ENCODE measurements at places on chromosomes 2 and 18.
A peak's percentile ranks its signal among the peaks of the same experiment; 100 is the strongest.

DNA sequence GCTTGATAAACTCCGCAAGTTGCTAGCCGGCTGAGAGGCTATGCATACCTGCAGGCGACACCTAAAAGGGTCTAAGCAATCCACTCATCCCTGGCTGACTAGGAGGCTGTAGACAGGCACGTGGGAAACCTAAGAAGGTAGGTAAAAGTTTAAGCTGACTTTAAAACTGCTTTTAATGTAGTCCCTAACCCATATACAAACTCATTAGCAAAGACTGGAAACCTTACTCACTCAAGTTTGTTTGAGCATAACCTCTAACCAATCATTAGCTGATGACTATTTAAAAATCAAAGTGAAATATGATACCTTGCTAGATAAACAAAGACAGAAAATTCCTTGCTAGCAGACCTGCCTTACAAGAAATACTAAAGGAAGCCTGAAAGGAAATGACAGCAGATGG lies 106.4 kb downstream of the EXOC6B start:
- DNase-seq = no peak

DNA sequence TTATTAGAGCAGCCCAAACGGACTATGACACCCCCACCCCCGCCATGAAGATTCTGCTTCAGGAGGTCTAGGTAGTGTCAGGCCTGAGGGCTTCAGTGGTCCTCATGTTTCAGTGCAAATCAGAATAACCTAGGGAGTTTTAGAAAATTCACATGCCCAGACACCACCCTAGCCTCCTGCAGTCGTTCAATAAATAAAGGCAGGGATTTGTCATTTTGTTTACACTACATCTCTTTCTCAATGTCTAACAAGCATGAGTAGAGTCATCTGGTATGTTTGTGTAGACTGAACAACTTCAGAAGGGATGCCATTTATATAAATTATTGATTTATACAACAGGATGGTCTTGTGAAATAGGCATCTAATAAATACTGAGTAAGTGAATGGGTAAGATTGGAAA lies 112.1 kb upstream of the SERPINE2 start:
- DNase-seq = no peak

DNA sequence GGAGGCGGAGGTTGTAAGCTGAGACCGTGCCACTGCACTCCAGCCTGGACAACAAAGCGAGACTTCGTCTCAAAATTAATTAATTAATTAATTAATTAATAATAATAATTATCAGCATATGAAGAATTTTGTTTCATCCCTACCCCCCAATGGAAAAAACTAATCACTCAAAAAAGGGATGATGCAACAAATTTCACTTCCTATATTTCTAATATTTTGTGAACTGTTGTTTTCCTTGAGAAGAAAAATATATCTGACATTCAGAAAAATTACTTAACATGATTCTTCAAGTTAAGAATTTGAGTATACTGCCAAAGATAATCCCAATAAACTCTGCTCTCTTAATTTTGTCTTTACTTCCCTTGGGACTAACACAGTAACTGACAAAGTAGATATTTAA lies 28.1 kb downstream of the EXOC6B start:
- no peak for DNase-seq

- no peak for DNase-seq
These were observed 115.3 kb downstream of the ACOXL start for GRCh38 chr2:110847651-110848050.

DNA sequence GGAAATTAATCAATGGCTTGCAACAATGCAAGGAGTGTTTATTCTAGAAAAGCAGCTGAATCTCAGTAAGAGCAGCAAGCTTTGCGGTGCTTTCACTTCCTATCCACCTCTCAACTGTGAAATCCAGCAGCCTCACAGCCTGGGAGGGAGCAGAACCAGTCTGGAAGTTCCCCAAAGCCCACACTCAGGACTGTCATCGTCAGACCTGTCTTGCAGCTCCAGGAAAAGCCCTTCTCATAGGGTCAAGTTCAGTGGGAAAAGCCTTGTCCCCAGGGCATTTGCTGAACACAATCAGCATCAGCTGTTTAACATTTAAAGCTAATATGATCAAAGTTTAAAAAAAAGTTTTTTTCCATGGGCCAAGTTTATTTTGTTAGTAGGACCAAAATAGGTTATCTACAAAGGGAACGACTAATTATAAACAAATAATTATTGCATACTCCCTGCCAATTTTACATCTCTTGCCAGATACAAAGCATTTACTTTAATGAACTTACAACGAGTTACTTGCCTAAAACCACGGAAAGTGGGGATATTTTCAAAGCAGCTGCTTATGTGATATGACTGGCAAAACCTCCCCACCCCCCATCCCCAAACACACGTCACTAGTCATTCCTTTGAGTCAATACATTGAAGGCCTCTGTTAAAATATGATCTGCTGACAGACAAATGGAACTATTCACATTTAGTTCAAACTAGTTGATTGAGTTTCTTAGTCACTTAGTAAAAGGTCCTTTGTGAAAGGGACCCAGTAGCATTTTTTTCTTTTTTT lies 36.8 kb downstream of the PARD6G start:
- DNase-seq = no peak

- no peak for DNase-seq
These were observed at the start of gene SP100 for GRCh38 chr2:230416061-230416721. Gene SP100, plus strand, starts transcription at chr2:230416201. Its CDS starts 96 bp downstream, at chr2:230416297.

DNA sequence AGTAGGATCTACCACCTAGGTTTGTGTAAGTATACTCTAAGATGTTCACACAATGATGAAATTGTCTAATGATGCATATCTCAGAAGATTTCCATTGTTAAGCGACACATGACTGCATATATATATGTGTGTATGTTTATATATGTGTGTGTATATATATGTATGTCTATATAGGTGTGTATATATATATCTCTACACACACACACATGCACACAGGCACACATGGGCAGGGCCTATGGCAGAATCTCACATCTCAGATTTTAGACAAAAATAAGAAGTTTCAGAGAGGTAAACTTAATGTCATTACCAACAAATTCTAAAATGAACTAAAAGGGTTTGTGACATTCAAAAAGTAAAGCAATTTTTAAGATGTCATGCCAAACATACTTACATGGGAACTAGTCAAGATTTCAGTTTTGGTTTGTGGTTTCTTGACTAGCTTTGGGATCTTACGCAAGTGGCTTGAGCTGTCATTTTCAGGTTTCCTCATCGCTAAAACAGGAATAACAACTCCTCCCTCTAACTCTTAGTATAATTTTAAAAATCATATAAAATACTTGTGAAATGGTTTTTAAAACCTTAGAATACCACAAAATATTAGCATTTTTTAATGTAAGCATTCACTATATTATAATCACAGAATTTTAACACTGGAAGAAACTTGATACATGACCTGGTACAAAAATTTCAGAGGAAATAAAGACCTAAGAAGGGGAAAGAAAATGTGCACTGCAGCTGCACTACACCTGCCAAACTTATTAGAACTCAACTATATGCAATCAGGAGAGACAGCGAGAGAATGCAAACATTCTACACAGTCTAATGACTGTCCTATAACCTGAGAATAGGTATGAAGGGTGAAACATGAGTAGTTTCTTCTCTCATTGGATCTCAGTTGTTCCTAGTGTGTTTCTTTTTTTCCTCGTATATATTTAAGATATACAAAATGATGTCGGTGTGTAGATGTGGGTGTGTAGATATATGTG lies 75.7 kb downstream of the TTC21B start:
- DNase-seq = no peak

DNA sequence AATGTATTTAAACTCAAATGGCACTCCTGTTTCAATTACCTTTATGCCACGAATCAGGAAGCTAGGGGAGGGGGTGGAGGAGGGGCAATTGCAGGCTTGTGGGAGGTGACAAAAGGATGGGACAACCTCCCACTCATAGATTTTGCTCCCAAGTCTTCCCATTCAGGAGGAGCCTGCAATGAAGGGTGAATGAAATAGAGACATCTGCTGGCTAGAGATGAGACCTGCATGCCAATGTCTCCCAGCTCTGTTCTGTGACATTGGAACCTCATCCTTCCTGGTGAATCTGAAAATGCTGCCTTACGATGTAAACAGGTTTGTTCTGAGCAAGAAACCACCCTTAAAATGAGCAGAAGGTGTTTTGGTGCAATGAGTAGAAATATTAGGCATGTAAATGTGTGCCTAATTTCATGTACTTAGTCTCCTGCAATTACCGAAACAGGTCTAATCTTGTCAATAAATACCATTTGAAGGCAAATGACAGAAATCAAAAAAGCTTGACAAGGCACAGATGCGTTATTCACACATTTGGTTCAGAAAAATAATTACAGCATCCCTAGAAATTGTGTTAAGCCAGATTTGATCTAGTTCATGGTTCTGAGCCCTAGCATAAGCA lies 2.7 kb upstream of the PID1 start:
- no peak for DNase-seq

GRCh38 chr2:99710721-99711120 lies 220.9 kb upstream of the REV1 start:
- peak; percentile 80 for DNase-seq

- no peak for DNase-seq
These were observed 58.4 kb upstream of the RTN4 start for GRCh38 chr2:55108456-55109160.

GRCh38 chr2:125280265-125280664 lies 1255.2 kb downstream of the CNTNAP5 start:
- no peak for DNase-seq

- DNase-seq = no peak
These were observed 49.6 kb downstream of the MYO3B start for GRCh38 chr2:170227507-170227947.

- DNase-seq = no peak
These were observed 350.6 kb downstream of the DCDC2C start for GRCh38 chr2:4053769-4054493.

GRCh38 chr2:174914853-174915760 lies 90.1 kb downstream of the CHN1 start:
- peak; percentile 81 for DNase-seq

DNA sequence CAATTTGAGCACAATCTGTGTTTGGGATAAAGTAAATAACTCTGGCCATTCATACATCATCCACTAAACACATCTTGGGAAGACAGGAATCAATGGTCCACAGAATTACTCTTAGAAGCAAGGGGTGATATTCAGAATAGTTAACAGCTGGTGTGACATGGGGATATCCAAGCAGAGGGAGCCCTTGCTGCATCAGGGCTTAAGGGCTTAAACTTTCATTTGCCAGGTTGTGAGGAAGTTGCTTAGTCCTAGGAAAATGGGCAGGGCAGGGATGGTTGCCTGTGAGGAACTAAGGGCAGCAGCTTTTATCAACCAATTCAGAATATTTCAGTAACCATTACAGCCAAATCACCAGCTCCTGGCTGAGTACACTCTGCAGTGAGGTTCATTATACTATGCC lies 2.0 kb upstream of the ITGA6 start:
- DNase-seq = no peak

DNA sequence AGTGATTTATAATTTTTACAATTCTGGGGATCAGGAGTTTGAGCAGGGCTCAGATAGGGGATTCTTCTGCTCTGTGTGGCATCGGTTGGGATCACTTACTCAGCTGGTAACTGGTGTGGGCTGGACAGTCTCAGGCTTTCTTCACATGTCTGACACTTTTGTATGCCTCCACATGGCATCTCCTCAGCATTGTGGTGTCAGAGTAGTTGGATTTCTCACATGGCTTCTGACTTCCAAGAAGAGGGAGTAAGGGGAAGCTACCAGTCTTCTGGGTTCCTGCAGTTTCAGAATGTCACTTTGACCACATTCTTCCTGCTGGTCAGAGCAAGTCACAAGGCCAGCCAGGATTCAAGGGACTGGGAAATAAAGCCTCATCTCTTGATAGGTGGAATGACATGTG lies 55.6 kb downstream of the NCOA1 start:
- no peak for DNase-seq

- DNase-seq = no peak
These were observed 309.2 kb downstream of the AGAP1 start for GRCh38 chr2:235803028-235803427.

GRCh38 chr2:42930025-42930581 lies 137.7 kb upstream of the HAAO start:
- DNase-seq = peak; percentile 29

DNA sequence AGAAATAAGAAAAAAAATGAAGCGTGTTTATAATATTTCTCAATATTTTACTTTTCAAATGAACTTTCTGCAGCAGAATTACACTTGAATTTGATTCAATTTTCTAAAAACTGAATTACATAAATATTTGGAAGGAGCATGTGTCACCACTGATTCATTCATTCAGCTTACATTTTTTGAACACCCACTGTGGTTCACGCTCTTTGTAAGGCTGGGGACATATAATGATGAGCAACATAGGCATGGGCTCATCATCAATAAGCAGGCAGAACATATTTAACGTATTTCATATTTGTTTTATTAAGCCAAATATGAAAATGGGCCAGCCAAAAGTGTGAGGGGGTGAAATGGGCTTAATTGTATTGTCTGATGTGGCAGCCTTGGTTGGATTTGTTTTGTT lies 209.1 kb downstream of the CTNNA2 start:
- no peak for DNase-seq

DNA sequence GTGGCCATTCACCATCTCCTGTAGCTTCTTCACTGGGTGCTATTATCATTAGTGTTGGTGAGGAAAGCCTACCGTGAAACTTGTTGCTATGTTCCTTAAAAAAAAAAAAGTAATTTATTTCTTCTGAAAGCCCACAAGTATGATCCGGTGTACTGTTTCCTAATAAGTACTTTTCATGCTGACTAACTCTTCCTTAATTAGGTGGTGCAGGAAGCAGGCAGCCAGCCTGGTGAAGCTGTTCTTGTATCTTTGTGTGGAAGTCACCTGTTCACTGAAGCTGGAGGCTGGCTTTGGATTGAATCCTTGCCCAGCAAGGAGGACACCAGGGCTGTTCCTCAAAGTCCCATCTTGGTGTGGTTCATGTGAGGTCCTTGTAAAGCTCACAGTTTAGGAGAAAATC lies 321.7 kb upstream of the THSD7B start:
- no peak for DNase-seq

DNA sequence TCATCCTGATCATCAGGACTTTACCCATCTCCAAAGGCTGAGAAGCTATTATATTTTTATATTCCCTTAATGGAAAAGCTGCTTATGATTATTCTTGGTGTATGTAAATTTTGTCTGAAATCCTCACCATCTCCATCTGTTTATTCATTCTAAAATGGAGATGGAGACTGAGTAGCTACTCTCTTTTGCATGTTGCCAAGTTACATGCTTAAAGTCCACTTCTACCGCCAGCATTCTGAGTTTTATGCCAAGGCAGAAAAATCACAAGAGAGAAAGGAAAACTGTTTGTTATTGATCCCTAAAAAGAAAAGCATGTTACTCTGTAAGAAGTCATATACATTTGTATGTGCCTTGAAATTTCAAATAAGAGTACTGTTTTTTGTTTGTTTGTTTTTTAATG lies 94.4 kb upstream of the NOSTRIN start:
- DNase-seq = no peak
